ENCODE measurements at places on chromosomes 5 and 9.

DNA sequence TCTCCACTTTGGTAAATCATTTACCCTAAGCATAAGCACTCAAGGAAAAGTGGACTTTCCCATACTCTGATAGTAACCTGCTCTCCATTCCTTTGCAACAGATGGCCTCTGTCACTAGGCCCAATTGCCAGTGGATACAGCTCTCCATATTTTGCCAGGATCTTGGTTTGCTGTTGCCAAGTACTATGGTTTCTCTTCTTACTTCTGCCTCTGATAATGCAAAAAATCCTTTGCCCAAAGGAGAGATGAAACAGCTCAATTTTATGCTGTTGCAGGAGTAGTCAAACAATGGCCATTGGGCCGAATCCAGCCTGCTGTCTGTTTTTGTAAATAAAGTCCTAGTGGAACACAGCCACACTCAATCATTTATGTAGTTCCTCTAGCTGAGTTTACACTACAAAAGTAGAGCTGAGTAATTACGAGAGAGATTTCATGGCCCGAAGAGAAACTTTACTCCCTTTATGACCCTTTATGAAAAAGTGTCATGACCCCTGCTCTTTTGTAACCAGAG lies 92.5 kb downstream of the HTR4 start:
- no peak for DNase-seq

DNA sequence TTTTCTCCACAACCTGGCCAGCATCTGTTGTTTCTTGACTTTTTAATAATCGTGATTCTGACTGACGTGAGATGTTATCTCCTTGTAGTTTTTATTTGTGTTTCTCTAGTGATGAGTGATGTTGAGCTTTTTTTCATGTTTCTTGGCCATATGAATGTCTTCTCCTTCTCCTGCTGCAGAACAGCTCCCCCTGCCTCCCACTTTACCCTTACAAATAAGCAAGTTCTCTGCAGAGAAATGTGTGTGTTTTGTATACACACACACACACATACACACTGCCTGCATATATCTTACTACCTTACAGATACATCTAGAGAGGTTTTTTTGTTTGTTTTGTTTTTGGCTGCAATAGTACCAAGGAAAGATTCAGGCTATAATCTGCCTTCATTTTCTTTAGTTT lies 88.7 kb upstream of the PHF24 start:
- peak; percentile 6 for DNase-seq

- DNase-seq: no peak
Observed at GRCh38 chr9:223152-223551, 8.5 kb downstream of the DOCK8 start.

DNA sequence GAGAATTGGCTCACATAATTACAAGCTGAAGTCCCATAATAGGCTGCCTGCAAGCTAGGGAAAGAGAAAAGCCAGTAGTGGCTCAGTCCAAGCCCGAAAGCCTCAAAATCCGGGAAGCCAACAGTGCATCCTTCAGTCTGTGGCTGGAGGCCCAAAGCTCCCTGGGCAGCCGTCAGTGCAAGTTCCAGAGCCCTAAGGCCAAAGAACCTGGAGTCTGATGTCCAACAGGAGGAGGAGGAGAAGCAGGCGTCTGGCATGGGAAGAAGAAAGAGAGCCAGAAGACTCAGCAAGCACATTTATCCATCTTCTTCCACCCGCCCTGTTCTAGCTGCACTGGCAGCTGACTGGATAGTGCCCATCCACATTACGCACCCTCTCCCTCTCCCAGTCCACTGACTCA lies 213.4 kb downstream of the GAS1 start:
- DNase-seq: no peak

DNA sequence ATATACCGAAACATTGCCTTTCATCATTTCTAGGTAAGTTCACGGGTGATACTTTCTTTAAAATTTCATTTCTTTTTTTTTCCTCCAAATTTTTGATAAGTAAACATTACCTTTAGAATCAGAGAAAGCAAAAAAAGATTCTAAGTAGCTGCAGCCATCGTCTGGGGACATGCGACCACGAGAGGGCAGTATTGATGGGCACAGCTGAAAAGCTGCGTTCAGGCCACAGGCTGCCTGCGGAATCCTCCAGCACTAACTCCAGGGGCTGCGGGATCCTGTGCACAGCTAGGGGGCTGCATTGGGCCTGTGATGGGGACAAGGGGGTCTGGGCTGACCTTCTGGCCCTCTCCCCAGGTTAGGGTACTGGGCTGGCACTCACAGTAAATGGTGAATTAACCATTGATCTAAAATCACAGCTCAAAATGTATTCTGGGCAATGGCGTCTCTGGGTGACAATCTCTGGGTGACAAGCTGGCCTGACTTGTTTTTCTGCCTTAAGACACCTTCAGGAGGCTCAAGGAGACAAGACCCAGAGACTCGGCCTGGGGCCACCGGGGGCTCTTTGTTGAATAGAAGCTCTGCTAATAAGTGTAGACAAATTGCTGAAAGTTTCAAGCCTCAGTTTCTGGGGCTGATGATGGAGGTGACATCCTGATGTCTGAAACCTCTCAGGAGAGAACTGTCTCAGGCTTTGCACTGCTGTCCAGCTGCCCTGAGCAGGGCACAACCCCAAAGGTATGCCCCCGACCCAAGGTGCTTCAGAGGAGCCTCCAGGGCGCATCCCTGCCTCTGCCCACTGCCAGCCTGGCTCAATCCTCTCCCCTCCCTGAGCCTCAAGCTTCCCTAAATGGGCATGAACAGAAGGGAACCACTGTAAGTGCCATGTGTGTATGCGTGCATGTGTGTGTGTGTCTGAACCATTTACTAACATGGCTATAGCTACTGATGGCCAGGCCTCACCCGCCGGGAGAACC lies 44.3 kb upstream of the SARDH start:
- peak; percentile 54 for DNase-seq
